Epithelial cell of alveolus of lung (primary cell): ENCODE measurements at places on chromosomes 16 and 17. TPM values are rescaled to one million over a fixed set of nuclear protein-coding genes. Genes with fewer than 3 reads are reported as not detected.

Gene STH
- not detected in 2 replicates for total RNA-seq

Gene TP53TG3C
- not detected in 2 replicates for total RNA-seq

Gene ABCC11
- not detected in 2 replicates for total RNA-seq

Gene HOXB6
- total RNA-seq = 64.5 and 66.3 TPM in 2 replicates

Gene TNK1
- 0.65 and 2.2 TPM in 2 replicates for total RNA-seq

Gene TBC1D26
- 0.24 TPM in 1 of 2 replicates, not detected in the other for total RNA-seq

Gene TNFSF12
- 16.0 and 20.4 TPM in 2 replicates for total RNA-seq

Gene HSPB9
- not detected in 2 replicates for total RNA-seq

Gene ZFPM1
- 1.0 and 3.8 TPM in 2 replicates for total RNA-seq

Gene MPDU1
- total RNA-seq = 202 and 249 TPM in 2 replicates
